ENCODE measurements at places on chromosomes 2 and 18.

- DNase-seq = no peak
These were observed 198.6 kb upstream of the EPAS1 start for GRCh38 chr2:46098621-46099062.

GRCh38 chr2:40348038-40348437 lies 103.9 kb downstream of the SLC8A1 start:
- no peak for DNase-seq

DNA sequence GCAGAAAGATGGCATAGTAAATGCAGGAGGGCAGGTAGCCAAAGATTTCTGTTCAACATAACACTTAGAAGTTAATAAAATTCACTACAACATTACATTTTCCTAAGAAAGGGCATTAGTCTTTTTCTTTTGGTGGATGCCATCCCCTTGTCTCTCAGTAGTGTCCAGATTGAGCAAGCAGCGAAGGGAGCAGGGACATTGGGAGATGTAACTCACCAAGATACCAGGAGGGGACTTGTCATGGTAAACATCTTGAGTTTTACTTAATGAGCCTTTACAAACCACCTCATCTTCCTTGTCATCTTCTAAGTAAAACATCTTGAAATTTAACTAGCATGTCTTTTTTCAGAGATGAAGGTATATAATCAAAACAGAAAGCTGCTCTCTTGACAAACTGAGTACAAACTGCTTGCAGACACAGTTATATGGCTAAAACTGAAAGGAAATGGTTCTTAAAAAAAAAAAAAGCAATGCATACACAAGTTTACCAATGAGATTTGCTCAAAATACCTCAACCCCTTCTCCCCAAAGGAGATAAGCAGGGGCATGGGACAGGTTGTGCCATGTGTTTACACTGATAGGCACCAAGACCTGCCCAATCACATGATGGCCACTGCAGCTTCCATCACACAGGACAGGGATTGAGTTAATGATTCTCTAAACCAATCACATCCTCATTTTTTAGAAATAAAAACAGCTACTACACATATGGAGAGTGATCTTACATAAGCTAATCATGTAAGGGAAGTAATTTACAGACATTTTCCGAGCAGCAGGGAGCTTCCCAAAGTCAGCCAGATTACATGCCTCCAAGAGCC lies 30.3 kb downstream of the LPIN2 start:
- DNase-seq = no peak

DNA sequence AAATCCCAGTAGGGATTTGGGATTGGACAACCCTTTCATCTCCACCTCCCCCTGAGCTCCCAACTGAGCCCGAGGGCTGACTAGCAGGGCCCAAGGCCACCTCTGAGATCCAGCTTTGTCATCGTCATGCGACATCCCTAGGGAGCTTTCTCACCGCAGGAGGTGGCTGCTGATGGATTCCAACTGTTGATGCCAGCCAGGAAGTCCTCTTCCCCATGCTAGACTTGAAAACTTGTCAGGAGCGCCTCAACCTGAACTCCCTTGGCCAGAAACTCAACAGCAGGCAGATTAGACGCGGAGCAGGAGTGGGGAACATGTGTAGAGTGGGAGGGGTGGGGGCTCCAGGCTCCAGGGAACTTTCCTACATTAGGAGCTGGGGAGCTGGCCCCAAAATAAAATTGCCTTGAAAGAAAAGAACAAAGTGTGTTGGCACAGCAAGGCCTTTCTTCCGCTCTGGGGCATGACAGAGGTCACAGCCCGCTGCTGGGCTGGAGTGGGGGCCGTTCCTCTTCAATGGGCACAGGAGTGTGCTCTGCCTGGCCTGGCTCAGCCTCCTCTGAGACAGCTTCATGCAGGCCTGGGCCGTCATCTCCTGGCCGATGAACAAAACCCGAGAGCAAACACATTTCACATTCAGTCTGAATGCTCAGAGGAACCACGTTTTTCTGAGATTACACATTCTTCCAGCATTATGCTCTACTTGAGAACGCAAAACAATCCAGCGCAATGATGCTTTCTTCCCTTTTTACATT lies 34.5 kb downstream of the EMILIN2 start:
- no peak for DNase-seq

GRCh38 chr2:104434318-104434792 lies 419.6 kb upstream of the POU3F3 start:
- no peak for DNase-seq

GRCh38 chr2:198479065-198479464 lies 674.7 kb downstream of the PLCL1 start:
- no peak for DNase-seq

GRCh38 chr18:63980027-63980426 lies 10.1 kb downstream of the SERPINB8 start:
- DNase-seq = no peak

DNA sequence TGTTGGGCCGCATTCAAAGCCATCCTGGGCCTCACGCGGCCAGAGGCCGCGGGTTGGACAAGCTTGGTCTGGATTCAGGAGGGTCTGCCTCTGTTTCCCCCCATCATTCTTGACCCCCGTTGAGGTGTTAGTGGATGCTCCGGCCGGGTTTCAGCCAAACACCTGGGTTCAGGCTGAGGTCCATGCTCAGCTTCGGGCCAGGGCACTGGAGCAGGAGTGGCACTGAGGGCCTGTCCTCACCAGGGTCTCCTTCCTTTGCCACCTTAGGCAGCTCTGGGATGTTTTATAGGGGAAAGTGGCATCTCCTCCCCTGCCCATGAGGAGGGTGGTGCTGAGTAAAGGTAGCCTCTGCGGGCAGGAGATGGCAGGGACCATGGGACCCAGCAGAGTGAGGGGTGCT lies 76.9 kb upstream of the SMAD2 start:
- no peak for DNase-seq

DNA sequence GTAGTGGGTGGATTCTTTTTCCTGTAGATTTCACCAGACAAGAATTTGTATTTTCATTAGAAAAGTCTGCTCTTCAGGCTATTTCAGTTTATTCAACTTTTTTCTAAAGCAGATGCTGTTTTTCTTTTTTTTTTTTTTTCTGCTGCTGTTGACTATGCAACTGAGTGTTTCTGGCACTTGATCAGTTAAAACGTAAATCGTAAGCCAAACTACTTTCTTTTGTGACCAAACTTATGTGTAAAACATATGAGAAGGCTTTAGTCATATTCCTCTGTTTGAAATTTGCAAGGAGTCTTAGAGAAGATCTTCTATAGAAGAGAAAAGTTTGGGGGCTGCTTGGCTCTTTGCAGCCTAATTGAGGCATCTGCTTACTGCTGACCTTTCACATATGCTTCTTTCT lies 170.1 kb downstream of the PARD3B start:
- DNase-seq = no peak

DNA sequence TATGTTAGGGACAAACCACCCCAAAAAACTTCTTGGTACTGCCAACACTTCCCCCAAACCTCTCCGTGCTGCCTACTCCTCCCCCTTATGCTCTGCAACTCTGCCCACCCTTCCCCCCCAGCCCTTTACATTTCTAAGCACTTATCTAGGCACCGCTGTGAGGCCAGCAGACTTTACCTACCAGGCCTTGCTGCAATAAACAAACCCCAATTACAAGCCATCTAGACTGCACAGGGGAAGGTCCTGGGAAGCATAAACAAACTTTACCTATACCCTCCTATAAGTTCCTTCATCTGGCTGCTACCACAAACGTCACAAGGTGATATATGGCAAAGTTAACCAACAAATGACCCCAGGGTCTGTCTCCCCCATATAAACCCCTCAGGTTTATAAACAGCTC lies 259.4 kb upstream of the GULP1 start:
- no peak for DNase-seq

DNA sequence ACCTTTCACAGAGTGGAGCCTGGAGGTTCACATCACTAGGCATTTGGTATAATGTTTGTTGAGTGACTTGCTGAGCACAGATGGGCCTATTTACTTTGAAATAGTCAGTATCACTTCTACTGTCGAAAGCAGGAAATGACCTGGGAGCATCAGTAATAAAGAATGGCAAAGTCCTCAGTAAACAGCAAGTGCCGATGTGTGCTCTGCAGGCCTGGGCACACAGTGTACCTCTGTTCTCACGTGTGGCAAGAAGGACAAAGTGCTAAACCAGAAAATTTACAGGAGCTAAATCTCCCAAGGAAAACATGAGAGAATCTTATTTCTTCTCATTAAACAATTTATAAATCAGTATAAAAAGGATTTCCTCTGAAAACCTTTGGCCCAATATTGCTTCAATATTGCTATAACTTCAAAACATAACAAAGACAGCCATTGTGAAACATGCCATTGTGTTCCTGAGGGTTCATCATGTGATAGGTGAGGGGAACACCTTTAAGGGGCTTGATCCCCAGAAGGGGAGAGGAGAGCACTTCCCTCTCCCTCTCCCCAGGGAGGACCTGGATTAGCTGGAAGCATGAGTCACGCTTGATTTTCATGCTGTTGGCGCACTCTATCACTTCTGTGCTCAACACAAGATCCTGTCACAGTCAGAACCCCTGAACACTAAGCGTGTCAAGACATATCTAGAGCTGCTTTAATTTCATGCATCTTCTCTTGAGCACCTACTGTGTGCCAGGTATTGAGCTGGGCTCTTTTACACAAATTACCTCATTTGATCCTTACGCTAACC lies 131.5 kb upstream of the SMAD2 start:
- no peak for DNase-seq

DNA sequence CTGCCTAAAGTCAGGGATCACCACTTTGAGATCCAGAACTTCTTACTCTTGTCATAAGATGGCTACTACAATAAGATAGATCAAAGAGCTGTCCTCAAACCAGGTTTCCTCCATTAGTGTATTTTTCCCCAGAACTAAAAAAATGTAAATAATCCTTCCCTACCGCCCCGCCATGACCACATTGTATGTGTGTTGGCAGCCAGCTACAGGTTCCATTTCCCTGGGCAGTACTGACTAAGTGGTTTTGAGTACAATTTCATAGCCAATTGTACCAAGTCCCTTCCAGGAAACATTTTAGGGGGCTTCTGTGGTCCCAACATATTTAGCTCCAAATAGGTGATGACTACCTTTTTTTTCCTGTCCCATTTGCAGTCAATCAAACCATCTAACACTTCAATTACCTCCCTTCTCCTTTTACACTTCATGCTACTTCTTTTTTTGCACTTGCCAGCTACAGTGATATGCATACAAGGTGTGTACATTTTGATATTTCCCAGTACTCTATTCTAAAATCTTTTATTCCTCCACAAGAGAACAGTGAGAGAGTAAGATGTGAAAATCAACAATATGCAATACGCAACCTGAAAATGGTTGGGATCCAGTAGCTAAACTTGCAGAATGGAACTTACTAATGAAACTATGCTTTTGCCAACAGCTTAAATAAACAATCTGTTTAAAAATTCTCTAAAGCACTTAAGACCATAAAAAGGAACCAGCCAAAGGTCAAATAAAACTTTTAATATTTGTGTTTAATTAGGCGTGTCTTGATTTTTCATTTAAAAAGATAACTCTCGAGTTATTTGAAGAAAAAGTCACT lies 3.9 kb downstream of the PUM2 start:
- no peak for DNase-seq

DNA sequence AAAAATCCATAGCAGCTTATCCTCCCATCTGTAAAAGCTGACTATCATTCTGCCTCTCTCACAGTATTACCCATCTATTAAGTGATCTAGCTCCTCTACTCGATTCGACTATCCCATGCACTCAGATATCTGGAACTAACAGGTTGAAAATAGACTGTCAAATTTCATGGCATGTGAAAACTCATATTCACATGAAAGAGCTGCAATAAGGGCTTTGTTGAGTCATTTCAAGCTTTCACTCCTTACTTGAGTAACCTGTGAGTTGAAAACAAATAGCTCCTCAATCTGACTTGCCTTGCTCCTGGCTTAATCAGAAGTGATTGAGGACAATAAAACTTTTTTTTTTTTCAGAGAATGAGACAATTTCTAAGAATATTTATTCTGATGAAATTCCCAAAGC lies 192.4 kb upstream of the ERBB4 start:
- no peak for DNase-seq

- DNase-seq = no peak
These were observed 162.0 kb upstream of the STK17B start for GRCh38 chr2:196333397-196333796.

DNA sequence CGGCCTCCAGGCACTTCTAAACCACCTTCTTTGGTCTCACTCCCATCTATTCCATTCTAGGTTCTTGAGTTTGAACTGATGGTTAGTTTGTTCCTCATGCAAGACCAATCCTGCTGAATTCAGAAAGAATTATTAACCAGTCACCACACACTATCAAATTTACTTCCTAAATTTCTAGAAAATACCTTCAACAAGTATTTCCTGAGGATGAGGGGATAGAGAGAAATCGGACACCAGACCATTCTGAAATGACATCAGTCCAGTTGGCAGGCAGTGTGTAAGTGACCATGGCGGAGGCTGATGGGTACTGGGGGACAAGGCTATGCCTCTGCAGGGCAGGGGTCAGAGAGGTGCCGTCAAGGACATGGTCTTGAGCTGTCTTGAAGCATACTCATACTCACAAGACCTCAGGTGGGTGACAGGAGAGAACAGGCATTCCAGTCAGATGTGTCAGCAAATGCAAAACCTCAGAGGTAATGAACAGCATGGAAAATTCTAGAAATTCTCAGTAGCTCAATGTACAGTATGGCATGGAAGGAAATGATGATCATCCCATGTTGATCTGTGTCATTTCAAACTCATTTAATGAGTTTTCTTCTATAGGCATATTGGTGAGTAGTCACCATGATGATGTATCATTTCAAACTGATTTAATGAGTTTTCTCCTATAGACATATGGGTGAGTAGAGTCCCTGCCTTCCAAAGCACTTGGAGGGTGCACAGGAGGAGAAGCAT lies 119.6 kb downstream of the DDX1 start:
- DNase-seq = no peak

DNA sequence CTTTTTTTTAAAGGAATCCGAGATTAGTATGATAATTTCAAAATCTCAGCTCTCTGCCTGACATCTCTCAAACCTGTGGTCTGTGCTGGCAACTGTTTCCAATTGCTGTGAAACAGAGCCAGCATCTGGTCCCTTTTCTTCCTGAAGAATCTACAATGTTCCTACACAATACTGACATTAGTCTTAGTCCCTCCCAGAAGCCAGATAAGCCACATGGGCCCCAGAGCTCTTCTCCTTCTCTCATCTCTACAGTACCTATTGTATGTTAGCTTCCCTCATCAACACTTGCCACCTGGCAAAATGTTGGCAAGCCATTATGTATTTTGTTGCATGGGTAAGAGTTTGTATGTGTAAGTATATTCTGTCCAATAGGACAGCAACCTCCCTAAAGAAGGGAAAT lies 62.9 kb upstream of the CDKL4 start:
- DNase-seq = no peak

GRCh38 chr2:24821433-24821891 lies 28.2 kb downstream of the CENPO start:
- DNase-seq = no peak

GRCh38 chr18:2903006-2903405 lies 56.2 kb downstream of the EMILIN2 start:
- DNase-seq = no peak

DNA sequence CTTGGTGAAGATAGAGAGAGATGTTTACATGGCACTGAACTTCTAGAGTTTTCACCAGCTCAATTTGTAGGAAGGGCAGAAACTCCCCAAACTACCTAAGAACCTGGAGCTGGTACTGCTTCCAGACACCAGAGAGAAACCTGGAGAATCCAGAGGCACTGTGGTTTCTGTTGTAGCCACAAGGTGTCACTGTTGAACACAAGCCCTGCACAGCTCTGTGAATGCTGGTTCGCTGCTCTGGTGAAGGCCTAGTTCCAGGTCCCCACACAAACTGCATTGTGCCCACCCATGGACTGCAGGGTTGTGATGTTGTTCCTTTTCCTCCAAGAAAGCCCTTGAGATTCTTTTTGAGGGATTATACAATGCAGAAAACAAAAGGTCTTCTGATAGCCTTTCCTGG lies 150.5 kb upstream of the HS6ST1 start:
- no peak for DNase-seq
